ENCODE measurements at places on chromosomes 13 and 19.
A peak's percentile ranks its signal among the peaks of the same experiment; 100 is the strongest.

- no peak for DNase-seq
These were observed 61.5 kb downstream of the GJA3 start for GRCh38 chr13:20099319-20099718.

- no peak for DNase-seq
These were observed 674.5 kb downstream of the PCDH17 start for GRCh38 chr13:58306062-58306461.

- no peak for DNase-seq
These were observed 3.3 kb upstream of the SLC39A3 start for GRCh38 chr19:2743099-2743498.

GRCh38 chr13:24233351-24233901 is 72.9 kb downstream of the SPATA13 start:
- DNase-seq = peak; percentile 74

- DNase-seq = no peak
These were observed 66.0 kb downstream of the PCCA start for GRCh38 chr13:100154842-100155416.

DNA sequence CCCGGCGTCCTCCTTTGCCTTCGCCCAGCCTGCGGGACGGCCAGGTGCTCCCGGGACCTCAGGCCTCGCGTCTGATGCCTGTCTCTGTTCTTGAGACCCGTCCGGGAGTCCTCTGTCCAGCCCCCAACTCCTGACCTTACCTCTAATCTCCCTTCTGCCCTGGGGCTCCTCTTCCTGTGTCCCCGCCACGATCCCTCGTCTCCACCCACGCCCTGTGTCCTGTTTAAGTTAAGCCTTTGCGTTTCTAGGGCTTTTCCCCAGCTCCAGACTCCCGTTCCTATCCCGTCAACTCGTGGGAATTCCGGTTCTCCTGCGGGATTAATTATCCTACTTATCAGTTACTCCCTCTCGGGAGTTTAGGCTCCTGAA is 686 bp downstream of the LENG8 start:
- DNase-seq = no peak

GRCh38 chr13:46855166-46855565 is 41.7 kb downstream of the HTR2A start:
- no peak for DNase-seq

Measured in fibroblast of skin of right quadriceps (primary cell).